NCI-H1436 treated with DMSO at 0.1 percent for 48 hours (cell line): ENCODE measurements at places on chromosomes 4 and X.

DNA sequence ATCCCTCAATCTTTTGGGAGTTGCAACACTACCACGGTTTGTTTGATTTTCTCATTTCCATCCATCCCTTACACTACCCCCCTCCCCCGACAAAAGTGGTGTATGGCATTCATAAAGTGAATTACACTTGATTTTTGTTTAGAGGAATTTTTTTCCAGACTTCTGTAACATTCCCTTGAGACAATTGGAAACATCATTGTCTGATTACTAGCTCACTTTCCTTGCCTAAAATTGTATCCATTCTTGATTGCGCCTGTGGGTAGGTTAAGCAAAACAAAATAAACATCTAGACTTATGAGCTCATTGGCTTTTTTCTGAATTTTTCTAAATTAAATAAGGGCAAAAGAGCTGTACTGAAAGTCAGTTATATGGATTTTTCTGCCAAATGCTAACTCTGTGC is 3.5 kb downstream of the GPC3 start:
- DNase-seq, result no peak

GRCh38 chr4:127352220-127353113 is 280.3 kb upstream of the INTU start:
- DNase-seq, result no peak

- DNase-seq, result no peak
Observed at GRCh38 chr4:95439071-95439470, 109.7 kb downstream of the UNC5C start.

DNA sequence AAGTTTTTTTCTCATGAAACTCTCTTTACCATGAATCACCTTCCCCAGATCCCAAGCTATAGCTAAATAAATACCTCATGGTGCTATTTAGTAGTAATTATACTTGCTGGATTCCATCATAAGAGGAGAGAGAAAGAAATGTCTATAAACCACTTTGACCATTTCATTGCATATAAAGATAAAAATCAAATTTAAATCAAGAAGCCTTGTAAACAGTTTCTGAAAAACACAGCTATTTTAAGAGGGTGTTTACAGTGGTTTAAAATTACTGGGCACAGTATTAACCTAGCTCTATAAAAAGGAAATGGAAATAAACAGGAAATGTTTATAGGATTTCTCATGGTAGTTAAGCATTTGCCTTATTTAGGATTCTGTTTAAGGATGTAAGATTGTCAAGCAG is 637.9 kb downstream of the ADGRL3 start:
- no peak for DNase-seq

GRCh38 chr4:176193126-176193525 is 2.3 kb downstream of the SPATA4 start:
- no peak for DNase-seq

GRCh38 chr4:181046809-181047208 is 1196.4 kb upstream of the TENM3 start:
- no peak for DNase-seq
